ENCODE measurements at places on chromosomes 4 and X.

DNA sequence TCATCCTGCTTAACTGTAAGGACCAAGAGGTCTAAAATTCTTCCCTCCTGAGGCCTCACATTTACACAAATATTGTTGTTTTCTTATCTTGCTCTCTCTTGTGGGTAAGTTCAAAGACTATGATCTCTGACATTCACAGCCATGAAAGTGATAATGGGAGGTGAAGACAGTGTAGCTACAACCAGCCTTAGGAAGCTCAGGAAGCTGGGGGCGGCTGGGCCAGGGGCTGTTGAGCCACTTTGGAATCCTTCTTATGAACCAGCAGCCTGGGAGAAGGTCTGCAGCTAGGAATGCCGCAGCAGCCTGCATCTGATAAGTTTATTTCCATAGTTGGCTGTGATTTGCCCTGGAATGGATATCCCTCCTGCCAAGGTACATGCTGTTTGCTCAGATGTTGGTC lies 316.2 kb downstream of the STIM2 start:
- no peak for DNase-seq

DNA sequence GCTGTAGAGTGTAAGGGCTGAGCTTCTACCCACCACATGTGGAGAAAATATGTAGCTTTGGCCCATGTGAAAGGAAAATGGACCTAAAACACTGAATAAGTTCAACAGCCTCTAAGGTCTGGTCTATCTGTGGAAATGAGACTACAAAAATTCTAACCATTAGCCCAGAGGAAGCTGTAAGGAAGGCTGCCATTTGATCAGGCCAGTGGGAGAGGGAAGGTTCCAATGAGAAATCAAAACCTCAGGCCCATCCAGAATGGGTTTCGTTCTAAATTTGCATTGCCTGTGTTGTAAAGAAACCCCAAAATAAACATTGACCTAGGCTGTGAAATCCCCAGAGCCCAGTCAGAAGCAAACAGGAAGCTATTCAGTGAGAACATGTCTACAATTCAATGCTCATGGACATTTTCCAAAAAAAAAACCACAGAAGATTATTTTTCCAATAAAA lies 320.4 kb upstream of the SLC7A11 start:
- DNase-seq: no peak

DNA sequence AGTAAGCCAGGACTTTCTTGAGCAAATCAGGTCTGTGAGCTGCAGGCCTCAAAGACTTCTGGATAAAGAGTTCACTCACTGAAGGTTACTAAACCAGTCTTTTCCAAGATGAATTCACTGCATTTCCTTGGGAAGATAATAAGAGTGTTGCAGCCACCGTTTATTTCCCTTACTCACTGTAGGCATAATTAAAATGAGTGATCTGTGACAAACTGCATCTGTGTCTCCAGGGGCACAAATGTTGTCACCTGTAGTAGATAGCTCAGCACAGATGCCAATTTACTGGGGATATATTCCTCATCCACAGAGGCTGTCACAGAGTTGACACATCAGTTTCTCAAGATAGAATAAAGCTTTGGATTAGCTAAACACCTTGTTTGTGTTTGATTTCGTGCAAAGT lies 580.2 kb downstream of the SPRY1 start:
- no peak for DNase-seq

GRCh38 chr4:27490315-27490714 lies 629.7 kb downstream of the STIM2 start:
- DNase-seq: no peak

DNA sequence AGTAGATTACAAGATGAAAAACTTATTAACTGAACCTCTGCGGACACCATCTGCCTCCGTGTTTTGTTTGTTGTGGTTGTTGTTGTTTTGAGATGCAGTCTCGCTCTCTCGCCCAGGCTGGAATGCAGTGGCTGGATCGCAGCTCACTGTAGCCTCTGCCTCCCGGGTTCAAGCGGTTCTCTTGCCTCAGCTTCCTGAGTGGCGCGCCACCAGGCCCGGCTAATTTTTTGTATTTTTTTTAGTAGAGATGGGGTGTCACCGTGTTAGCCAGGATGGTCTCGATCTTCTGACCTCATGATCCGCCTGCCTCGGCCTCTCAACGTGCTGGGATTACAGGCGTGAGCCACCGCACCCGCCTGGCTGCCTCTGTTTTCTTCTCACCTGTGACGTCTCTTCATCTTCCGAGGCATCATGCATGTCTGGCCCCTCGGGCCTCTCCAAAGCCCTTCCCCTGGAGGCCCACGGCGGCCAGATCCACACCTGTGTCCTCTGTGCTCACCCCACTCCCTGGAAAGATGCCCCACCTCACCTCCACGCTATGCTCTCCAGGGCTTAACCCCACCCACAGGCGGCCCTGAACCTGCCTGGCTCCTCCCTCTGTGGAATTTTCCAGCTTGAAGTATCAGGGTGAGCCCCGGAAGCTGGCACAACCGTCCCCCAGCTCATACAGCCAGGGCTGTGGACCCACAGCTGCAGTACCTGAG lies 77.0 kb upstream of the MXD4 start:
- DNase-seq: no peak

Measured in stimulated activated CD8-positive, alpha-beta memory T cell treated with anti-CD3 and anti-CD28 coated beads, Interleukin-4, amount 100 ng/mL, for 1 hour (primary cell).